BJ (cell line): ENCODE measurements at places on chromosomes 7 and 10.

GRCh38 chr10:78774999-78775711 is 293.6 kb upstream of the ZMIZ1 start:
- no peak for DNase-seq

- no peak for DNase-seq
Observed at GRCh38 chr10:94199565-94199964, 163.2 kb downstream of the NOC3L start.

DNA sequence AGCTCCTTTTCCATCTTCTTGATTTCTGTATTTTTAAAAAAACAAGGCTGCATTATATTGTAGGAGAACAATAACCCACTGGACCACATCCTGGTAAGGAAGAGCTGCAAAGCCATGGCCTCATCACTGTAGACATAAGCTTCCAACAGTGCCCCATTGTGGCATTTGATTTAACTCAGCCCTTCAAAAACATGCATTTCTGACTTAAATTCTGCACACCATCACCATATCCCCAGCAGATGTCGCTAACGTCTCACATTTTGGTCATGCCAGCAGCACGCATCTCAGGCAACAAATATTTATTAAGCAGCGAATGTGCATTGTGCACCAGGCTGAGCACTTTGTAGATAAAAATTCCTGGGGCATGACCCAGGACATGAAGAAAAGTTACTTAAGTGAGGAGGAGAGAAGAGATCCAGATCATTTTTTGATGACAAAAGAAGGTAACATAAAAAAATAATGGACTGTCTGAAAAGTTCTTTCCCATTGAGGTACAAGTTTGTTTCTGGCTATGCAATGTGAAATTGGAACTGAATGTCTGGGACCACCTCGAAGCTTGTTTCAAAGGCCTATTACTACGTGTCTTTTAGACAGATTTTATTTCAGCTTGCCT is 164.6 kb upstream of the CDCA7L start:
- peak; percentile 38 for DNase-seq

DNA sequence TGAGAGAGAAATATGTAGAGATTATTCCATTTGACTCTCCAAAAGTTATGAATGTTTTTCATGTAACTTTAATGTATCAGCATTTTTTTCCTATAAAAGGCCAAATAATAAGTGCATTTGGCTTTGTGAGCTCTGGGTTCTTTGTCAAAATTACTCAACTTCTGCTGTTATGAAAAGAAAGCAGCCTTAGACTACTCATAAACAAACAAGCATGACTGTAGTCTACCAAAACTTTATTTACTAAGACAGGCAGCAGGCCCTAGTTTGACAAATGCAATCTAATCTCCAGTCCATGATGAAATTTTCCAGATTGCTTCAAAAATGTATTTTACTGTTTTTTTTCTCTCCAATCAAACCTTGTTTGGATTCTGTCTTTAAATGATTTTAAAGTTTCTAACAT is 46.3 kb downstream of the MRPL32 start:
- DNase-seq: no peak

- DNase-seq: no peak
Observed at GRCh38 chr7:94687810-94688209, 31.9 kb upstream of the SGCE start.

- DNase-seq: no peak
Observed at GRCh38 chr10:33484787-33485186, 150.3 kb upstream of the NRP1 start.

- no peak for DNase-seq
Observed at GRCh38 chr7:54921116-54921515, 97.7 kb upstream of the EGFR start.

DNA sequence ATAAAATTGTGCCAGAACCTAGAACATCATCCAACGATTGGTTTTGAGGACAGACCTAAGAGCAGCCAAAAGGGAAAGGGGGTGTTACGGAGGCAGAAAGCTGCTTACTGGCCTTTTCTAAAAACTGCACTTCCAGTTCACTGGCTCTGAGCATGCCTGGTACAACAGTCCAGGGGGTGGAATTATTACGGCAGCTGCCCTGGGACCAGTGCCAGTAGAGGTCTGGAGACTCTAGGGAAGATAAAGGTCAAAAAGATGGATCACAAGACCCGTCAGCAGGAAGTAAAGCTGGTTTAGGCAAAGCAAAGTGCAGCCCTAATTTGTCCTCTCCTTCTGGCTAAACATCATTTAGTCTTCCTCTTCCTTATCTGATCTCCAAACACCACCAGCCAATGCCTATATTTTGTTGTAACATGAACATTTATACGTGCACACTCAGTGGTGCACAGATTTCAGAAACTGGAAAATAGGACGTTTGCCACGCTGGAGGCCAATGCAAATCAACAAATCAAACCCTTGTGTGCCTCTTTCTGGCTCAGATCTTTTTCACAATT is 216.4 kb upstream of the DPP6 start:
- DNase-seq: no peak

DNA sequence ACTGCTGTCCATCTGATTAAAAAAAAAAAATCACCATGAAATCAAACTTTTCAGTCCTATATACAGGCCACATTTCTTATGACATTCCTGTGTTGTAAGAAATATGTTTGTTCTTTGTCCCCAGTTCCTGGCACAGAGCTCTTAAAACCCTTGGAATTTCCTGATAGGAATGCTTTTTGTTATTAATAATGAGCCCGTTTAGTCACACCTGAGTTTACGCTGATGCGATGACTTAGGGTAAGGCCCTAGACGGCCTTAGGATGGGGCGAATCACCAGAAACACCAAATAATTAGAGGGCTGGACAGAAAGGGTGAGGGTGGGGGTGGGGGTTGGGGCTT is 17.5 kb downstream of the TSPAN15 start:
- no peak for DNase-seq

DNA sequence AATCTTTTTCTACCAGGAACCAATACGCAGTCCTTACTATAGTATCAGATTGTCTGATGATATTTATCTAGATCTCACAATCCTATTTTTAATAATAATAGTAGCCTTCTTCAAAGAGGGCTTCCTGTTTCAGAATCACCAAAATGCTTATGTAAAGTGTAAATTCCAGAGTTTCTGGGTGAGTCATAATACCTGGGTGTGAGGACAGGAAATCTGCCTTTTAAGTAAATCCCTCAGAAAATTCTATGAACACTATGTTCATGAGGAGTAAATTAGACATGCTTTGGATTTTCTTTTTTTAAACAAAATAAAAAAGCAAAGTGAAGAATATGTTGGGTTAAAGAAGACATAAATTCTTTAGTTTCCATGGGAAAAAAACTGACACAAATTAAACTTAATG is 20.5 kb downstream of the DKK1 start:
- no peak for DNase-seq

- DNase-seq: no peak
Observed at GRCh38 chr7:97457054-97457453, 274.8 kb upstream of the TAC1 start.

- no peak for DNase-seq
Observed at GRCh38 chr7:7756577-7756976, 38.2 kb upstream of the RPA3 start.

GRCh38 chr7:55387062-55387965 is 22.2 kb downstream of the LANCL2 start:
- DNase-seq: no peak

DNA sequence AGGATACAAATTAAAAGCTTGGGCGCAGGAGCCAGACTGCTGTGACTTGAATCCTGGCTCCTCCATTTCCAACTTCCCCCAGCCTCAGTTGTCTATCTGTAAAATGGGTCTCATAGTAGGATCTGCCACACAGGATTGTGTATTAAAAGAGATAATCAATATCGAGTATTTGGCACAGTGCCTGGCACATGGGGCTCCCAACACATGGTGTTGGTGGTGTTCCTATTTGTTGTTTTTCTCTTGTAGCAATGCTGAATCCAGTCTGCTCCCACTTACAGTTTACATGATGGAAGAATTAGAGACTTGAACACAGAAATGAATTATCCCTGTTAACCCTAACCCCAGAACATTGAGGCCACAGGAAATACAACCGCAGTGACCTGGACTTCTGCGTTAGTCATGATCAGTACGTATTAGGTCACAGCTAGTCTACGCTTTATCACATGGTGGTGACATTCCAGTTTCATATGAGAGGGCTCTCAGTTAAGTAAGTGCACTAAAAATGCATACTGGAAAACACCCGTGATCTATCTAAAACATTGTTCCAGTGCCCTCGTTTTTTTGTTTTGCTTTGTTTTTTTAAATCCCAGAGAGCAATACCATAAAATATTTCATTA is 169.5 kb upstream of the KLF14 start:
- DNase-seq: peak; percentile 79

DNA sequence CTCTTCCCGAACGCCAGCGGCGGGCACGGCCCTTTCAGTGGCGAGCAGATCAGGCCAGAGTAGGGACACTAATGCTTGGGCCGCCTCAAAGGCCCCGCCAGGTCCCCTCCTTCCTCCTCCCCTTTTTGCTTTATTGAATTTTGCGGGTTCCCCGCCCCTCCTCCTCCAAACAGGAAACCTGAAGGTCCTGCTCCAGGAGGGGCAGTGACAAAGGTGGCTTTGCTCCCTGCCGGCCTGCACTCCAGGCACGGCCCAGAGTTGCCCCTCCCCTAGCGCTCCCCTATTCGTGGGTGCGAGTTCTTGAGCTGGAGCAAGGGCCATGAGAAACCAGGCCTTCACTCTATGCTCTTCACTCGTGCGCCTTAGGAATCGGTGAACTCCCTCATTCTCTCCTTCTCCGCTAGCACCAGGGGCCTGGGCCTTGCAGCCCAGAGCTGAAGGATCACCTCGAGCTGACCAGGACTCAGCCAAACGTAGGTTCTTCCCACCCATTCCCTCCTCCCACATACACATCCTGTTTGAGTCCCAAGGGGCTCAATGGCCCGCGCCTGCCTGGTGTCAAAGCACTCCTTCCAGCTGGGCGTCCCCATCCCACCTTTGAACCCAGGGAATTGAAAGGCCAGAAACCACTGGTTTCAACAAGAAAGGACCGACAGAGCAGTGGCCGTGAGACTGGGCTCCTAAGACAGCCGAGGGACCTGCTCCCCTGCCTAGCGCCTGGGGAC is 619 bp upstream of the HOXA6 start:
- no peak for DNase-seq

- DNase-seq: peak; percentile 74
Observed at GRCh38 chr7:94368371-94368791, 26.3 kb upstream of the COL1A2 start.

GRCh38 chr10:111739125-111739873 is 444.3 kb downstream of the GPAM start:
- DNase-seq: no peak

GRCh38 chr10:31219306-31219705 is 99.7 kb upstream of the ZEB1 start:
- DNase-seq: no peak

- no peak for DNase-seq
Observed at GRCh38 chr7:41241641-41242040, 461.2 kb downstream of the INHBA start.

GRCh38 chr7:50266635-50267386 is 37.7 kb upstream of the IKZF1 start:
- no peak for DNase-seq

- no peak for DNase-seq
Observed at GRCh38 chr7:24172856-24173255, 111.1 kb upstream of the NPY start.

DNA sequence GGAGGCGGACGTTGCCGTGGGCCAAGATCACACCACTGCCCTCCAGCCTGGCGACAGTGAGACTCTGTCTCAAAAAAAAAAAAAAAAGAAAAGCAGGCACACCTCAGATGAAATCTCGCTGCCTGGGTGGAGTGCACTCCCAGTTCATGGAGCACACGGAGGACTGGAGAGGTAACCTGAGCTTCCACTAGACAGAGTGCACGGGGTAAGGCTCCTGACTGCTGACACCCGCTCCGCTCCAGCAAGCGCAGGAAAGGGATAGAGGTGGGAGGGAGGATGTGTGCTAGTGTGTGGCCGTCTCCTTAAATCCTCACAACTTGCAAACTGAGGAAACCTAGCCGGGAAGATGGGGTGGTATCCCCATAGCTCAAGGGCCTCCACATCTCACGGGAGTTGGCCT is 50.8 kb downstream of the FAM53B start:
- DNase-seq: no peak

DNA sequence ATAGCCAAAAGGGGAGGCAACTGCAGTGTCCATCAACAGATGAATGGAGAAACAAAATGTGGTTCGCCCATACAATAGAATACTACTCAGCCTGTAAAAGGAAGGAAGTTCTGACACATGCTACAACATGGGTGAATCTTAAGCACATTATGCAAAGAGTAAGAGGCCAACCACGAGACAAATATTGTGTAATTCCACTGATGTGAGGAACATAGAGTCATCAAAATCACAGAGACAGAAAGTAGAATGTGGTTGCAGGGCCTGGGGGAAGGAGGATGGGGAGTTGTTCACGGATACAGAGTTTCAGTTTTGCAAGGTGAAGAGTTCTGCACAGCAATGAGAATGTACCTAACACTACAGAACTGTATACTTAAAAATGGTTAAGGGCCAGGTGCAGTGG is 13.7 kb upstream of the C10orf71 start:
- DNase-seq: no peak

- no peak for DNase-seq
Observed at GRCh38 chr10:126225672-126226008, 162.6 kb downstream of the ADAM12 start.

DNA sequence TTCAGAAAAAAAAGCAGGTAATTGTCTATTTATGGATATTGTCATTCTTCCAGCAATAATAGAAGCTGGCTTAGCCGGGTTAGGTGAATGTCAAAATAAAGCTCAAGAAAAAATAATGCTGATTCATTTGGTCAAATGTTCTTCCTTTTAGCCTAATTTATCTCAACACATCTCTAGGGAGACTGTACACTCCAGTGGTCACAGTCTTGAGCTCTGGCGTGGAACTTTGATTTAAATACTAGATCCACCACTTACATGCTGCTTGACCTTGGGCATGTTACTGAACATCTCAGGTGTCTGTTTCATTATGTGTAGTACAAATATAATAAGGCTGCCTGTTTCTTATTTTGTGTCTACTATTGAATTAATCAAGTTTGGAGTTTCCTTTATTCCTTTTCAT is 22.0 kb downstream of the PRTFDC1 start:
- DNase-seq: no peak

DNA sequence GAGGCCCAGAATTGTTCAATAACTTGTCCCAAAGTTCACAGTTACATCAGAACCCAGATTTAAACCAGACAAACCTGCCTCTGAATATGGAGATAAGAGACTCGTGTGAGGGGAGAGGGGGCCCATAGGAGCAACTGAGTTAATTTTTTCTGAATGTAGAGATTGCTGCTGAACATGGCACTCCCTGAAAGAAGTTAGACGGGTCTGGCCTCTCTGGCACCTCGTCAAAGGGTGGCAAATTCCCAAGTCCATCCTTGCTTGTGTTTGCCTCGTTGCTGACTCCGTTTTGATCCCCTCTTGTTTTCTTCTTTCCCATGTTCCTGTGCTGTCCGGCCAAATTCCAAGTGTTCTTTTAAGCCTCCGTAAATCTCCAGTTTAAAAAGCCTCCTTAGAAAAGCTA is 35.2 kb upstream of the YAE1 start:
- no peak for DNase-seq

GRCh38 chr10:123882681-123883445 is 8.7 kb downstream of the CPXM2 start:
- no peak for DNase-seq
